ENCODE measurements at places on chromosomes 1 and 21.

DNA sequence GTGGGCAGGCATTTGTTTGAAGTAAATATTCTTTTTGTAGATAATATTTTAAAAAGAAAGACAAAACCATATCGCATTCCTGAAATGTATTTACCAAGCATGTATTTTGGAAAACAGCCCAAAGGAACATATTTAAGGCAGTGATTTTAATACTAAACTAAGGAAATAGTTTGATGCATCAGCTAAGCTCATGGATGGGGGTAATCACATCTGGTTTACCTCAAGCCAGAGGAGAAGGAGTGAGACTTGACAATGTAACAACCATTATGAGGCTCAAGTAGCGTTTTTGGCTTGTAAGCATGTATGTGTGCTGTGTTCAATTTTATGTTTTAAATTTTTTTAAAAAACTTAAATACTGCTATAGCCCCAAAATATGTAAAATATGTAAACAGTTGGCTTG, 390.5 kb downstream of the DISC1 start:
- no peak for DNase-seq

- no peak for DNase-seq
Measured at GRCh38 chr21:31647650-31648049, 11.8 kb upstream of the SOD1 start.

DNA sequence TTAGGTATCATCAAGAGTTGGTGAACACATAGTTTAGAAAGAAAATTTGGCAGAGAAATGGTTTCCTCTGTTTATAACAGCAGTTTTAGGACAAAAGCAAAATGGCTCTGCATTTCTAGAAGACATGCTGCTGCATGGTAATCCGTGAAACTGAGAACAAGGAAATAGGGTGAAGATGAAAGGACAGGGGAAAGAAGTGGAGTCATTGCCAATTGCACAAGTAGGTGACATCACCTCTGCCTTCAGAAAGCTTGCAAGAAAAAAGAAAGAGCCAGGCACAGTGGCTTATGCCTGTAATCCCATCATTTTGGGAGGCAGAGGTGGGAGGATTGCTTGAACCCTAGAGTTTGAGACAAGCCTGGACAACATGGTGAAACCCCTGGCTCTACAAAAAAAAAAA, 217.6 kb downstream of the LMX1A start:
- DNase-seq, result no peak

DNA sequence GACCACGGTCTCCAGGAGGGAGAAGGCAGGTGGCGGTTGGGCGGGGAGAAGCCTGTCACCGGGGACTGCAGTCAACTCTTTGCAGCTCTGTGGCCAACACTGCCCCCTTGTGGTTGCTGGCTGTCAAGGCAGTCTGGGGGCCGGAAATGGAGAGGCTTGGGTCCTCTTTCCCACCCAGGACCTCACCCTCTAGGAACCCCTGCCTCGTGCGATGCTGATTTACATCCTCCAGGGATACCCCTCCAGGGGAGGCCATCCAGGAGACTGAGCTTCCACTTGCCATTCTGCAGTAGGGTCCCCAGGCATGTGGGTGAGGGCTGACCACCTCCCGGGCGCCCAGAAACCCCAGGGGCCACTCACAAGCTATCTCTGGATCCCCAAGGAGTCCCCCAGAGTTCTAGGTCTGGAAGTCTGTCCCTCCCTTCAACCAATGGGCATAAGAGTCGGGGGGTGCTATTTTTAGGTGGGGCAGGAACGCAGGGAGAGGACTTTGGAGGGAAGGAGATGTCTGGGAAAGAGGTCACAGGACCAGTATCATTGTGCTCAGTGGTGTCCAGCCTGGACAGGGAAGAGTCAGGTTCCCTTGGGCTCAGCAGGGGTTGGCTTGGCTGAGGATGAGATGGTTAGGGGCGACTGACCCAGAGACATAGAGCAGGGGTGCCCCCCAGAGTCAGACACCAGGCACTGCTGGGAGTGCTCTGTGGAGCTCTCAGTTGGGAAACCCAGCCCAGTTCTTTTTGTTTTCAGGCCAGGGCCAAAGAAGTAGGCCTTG, 7.1 kb upstream of the GPR61 start:
- DNase-seq, result peak; percentile 93

- DNase-seq, result no peak
Measured at GRCh38 chr1:92030656-92031107, 897 bp downstream of the EPHX4 start.

DNA sequence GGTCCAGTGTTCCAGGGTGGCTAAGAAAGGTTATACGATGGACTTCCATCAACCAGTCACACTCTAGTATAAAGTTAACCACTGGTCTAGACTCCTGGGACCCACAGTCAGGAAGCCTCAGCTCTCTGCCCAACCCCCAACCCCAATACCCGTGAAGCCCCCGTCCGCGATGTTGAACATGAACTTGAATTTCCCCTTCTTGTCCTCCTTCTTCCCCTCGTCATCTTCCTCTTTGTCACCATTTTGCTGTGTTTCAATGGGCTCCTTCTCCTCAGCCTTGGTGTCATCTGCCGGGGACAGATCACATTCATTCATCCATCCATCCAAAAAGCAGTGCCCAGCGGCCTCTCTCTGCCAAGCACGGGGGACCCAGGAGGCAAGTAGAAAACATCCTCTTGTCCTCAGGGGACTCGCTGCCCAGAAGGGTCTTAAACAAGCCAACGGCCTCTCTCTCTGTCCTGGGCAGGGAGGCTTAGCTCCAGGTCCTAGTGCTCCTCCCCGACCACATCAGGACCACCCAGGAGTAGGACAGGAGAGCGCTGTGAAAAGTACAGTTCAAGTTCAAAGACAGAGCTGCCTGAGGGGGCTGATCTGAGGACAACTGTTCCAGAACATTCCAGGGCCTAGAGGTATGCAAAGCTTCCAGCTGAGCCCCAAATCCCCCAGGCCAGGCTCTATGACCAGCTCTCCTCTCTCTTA, 66.5 kb downstream of the KCNAB2 start:
- no peak for DNase-seq

All from activated naive CD8-positive, alpha-beta T cell treated with anti-CD3 and anti-CD28 coated beads, Interleukin-2, amount 50 U/mL, for 24 hours (primary cell).